ENCODE measurements at places on chromosomes 2 and 18. TPM values are rescaled to one million over a fixed set of nuclear protein-coding genes. Genes with fewer than 3 reads are reported as not detected.

Gene PLEK
- 6.3 TPM for total RNA-seq

Gene KIAA2012
- total RNA-seq: not detected

Gene GCG
- total RNA-seq: not detected

Gene POTEE
- total RNA-seq: not detected
